ENCODE measurements at places on chromosomes 5 and 9. TPM values are rescaled to one million over a fixed set of nuclear protein-coding genes. Genes with fewer than 3 reads are reported as not detected.

The RNF208 gene
- total RNA-seq: 7.2 TPM

The SLC6A3 gene
- total RNA-seq: not detected

The C5 gene
- 7.6 TPM for total RNA-seq

GRCh38 chr5:35855187-35855586, 1.5 kb upstream of the IL7R start:
- DNase-seq: no peak

- no peak for DNase-seq
These were observed 58.4 kb upstream of the DAB2IP start for GRCh38 chr9:121593066-121593465.

GRCh38 chr5:124583469-124584350, 162.7 kb downstream of the ZNF608 start:
- no peak for DNase-seq

- no peak for DNase-seq
These were observed 88.6 kb downstream of the SLC44A1 start for GRCh38 chr9:105333076-105333475.

GRCh38 chr5:35859101-35859661, 2.5 kb downstream of the IL7R start:
- no peak for DNase-seq

- no peak for DNase-seq
These were observed 104.6 kb upstream of the MAN2A1 start for GRCh38 chr5:109584986-109585599.

- no peak for DNase-seq
These were observed 70.0 kb upstream of the GFPT2 start for GRCh38 chr5:180423133-180423532.

GRCh38 chr5:88245241-88245892, 23.3 kb downstream of the TMEM161B start:
- no peak for DNase-seq

DNA sequence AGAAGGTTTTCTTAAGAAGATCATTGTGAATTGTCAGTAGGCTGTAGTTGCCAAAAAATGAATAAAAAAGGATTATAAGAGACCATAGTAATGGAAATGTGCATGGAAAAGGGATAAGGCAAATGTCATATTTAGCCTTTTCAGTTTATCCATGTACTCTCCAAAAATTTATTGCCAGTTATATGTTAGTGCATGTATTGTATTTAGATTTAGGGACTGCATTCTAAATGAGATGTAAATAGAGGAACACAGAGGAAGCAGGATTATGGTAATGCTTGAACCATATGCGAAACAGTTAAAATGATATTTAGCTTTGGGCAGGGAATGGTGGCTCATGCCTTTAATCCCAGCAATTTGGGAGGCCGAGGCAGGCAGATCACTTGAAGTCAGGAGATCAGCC, 33.0 kb downstream of the DDX46 start:
- no peak for DNase-seq

DNA sequence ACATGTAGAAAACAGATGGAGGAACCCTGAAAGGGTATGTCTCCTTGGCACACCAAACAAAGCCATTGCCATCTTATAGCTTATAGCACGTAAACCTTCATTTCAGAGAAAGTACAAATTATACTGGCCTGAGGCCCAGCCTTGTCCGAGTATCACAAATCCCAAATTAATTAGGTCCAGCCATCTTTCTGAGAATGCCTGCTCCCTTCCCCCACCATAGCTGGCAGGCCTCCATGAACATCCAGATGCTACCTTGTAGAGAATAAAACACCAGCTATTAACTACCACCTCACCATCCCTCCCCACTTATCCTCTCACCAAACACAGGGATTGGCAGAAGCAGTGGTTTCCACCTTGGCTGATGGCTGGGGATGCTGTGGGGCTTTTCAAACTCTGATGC, 224.0 kb downstream of the SPOCK1 start:
- no peak for DNase-seq

- DNase-seq: no peak
These were observed 60.9 kb downstream of the NNT start for GRCh38 chr5:43663916-43664315.

DNA sequence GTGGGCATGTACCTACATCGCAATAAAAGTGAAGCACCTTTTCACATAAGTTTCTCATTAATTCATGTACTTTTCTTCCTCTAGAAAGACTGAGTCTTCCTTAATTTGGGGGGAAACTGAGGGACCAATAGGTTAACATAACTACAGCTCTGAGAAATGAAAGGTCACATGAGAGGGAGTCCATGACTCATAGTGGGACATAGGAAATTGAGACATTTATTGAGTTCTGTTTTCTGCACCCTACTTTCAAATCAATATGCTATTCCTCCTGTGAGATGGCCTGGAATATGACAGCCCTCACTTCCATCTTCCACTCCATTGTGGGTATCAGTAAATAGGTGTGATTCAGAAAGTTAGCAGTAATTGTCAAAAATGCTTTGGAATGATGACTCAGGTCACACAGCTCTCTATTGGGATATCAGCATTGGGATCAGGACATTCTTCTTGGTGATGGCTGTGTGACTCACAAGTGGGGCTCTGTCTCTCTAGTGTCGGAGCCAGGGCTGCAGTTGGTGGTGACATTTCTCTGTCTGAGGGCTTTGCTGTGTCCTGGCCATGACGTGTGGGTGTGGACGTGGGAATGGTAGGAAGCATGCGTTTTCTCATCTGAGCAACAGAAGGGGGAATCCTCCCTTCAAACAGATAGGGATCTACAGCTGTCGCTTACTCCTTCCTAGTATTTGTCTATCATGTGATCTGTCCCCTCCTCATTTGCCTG, 125.0 kb downstream of the TRIO start:
- no peak for DNase-seq

- no peak for DNase-seq
These were observed 73.3 kb upstream of the TARS1 start for GRCh38 chr5:33367416-33367815.

Measured in osteocyte (in vitro differentiated cells).